LoVo (cell line): ENCODE measurements at places on chromosomes 3 and 15.
A peak's percentile ranks its signal among the peaks of the same experiment; 100 is the strongest.

DNA sequence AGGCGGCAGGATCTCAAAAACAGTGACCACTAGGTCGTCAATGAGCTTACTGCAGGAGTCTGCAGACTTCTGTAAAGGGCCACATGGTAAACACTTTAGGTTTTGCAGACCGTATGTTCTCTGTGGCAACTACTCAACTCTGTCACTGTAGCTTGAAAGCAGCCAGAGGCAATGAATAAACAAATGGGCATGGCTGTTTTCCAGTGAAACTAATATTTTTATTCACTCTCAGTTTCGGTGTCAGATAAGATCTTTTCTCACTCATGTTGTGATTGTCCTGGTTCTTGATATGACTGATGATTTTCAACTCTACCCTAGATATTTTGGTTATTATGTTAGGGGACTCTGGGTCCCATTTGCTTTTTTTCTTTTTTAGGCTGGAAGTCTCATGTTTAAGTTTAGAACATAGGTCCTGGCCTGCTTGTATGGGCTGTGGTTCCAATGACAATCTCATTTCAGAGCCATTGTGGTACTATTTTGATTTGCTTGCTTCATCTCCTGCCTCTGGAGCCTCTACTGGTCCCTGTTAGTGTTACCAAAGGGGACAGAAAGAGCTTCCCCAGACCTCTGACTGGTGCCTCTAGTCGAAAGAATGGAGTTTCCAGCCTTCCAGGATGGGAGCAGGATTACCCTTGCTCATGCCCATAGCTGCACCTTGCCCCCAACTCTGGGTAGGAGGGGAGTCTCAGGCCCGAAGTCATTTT lies 222.0 kb downstream of the STT3B start:
- no peak for DNase-seq

GRCh38 chr15:85598718-85599398 lies 195.9 kb downstream of the KLHL25 start:
- DNase-seq = no peak

DNA sequence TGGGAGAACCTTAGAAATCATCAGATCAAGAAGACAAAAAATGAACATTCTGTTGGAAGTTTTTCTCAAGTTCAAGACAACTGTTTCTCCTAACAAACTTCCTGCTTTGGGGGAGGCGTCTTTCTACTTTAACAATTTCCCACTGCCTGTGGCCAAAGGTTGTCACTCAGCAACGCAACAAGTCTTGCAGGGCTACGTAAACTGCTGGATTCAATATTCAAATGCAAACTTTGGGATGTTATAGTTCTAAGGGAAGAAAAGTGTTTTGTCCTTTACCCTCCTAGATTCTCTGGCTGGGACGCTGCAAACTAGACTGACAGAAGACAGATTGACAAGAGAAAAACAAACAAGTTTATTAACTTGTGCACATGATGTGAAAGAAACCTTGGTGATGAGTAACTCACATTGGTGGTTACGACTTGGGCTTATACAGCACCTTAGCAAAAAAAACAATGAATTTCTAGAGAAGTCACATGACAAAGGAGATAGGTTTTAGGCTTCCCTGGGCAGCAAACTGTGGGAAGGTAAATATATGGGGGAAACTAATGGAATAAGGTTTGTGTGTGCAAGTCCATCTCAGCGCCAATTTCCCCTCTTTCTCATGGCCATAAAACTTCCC lies 34.0 kb upstream of the ARPIN start:
- no peak for DNase-seq

DNA sequence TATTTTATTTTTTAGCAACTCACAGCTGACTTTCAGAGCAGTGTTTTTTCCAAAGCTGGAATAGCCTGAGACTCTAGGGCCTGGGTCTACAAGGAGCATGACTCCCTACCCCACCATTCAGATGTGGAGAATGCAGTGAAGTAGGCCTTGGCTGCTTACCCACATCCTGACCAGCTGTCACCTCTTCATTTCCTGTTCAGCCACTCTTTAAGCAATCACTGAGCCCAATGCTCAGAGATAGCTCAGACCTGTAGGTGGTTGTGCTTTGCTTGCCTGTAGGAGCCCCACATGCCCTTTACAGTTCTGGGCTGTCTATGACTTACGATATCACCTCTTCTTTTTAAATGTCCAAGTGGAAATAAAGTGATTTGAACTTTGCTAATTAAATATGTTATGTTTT lies 148.1 kb downstream of the NEK11 start:
- no peak for DNase-seq

- DNase-seq = no peak
Measured at GRCh38 chr3:146050691-146051090, 110.3 kb downstream of the PLOD2 start.

DNA sequence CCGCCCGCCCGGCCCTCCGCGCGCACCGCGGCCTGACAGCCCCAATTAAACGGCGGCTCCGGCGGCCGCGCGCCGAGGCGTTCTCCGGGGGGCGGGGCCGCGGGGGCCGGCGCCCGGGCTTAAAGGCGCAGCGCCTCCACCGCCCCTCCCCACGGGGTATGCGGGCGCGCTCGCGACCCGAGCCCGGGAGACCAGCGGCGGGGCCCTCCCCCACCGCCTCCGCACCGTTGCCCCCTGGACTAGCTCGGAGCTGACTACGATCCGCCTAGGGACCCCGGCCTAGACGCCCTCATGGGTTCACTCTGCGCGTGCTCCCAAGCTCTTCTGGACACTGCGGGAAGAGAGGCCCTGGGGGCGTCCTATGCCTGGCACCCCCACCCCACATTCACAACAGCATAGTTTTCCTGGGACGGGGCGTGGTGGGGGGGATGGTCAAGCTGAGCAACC lies at the start of gene DUSP7:
DUSP7 (minus strand) TSS at position 51 of the 447 bp plus-strand sequence. CDS start 205 bp downstream, outside the sequence.
- DNase-seq = peak; percentile 74
